ENCODE measurements at places on chromosomes 1 and 21.

DNA sequence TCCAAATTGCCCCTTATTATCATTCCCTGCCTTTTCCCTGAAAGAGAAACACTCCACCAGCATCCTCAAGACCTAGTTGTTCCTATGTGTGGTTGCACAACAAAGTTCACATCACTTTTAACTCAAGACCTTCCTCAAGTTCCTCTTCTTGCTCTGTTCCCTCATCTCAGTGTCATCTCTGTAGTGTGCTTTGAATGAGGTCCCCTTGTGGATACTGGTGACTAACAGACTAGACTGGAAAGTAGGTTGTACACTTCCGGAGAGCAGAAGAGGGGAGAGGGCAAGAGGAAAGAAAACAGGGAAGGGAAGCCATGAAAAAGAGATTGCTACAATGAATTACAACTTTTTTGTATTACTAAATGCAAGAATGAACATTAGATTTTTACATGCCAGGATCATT is 853.8 kb downstream of the USP25 start:
- no peak for DNase-seq

DNA sequence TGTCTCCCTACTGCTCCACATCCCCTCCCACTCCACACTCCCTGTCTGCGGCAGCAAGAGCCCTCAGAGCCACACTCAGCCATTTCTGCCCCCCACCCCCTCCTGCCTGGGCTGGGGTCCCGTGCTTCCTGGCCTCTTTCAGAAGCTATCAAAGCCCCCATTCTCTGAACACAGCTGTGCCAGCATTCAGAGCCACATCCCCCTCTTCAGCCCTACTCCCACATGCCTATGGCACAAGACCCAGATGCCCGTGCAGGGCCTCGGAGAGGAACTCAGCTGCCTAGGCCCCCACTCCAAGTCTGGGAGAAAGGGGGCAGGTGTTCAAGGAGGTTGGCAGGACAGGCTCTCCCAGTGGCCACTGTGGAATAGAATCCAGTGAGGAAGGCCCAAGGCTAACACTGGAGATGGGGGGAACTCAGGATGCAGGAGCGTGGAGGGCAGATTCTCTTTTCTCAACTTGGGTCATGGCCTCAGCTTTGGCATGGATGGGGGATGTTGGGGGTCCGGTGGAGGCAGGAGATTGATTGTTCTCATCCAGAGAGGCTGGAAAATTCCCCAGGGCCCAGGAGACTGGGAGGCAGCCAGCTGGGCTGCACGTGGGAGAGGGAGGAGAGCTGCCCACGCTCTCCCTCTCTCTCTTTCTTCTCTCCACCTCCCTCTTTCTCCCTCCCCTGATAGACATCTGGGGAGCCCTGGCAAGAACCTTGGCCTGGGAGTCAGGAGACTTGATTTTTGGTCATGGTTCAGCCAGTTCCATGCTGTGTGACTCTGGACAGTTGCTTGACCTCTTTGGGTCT is 3.5 kb upstream of the BCAN start:
- DNase-seq: no peak

DNA sequence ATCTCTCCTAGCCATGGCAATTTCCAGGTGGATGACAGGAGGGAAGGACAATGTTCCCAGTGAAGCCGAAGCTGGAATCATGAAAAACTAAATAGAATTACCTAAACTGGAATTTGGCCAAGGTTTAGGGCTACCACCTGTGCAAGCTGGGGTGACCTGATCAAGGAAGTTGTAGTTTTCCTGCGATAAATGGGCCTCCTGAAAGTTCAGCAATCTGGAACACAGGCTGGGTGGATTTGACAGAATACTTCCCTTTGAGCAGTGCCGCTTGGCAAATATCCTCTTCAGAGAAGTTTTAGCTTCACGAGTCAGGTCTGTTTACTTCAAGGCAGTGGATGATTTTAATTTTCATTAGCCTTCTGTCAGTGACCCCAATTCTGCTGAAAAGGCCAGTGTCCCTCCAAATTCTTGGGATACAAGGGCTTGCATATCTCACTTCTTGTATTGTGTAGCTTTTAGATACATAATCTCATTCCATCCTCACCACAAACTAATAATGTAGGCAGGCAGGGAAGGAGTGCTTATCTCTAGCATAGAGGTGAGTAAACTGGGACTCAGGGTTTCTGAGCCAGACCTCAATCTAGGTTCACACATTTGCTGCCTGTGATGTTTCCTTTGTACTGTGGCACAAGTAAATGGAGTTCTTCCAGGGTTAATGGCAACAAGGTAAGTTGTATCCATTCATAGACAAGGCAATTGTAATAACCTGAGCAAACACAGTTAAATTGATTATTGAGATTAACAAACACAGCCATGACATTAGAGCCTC is 349.4 kb downstream of the NUF2 start:
- no peak for DNase-seq

DNA sequence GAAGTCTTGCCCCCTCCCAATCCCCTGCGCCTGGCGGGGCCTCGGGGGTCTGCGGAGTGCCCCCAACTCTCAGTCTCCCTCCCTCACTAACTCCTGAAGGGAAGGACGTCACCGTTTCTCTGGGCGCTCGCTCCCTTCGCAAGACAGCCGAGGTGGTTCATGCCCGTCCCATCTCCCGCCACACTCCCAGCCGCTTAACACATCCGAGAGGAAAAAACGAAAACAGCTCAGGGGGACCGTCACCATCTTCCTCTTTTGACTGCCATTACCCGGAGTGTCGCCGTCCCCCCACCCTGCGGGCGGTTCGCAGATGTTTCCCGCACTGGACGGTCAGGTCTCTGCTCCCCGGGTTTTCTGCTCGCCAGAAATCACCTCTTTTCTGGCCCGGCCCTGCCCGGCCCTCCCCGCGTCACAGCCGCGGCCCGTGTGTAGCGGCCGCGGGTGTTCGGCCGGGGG is 532 bp downstream of the ERO1B start:
- DNase-seq: peak; percentile 31

- DNase-seq: no peak
Observed at GRCh38 chr1:42747125-42747524, 7.1 kb upstream of the CLDN19 start.

GRCh38 chr1:19344372-19344810 is 32.3 kb downstream of the SLC66A1 start:
- peak; percentile 40 for DNase-seq

DNA sequence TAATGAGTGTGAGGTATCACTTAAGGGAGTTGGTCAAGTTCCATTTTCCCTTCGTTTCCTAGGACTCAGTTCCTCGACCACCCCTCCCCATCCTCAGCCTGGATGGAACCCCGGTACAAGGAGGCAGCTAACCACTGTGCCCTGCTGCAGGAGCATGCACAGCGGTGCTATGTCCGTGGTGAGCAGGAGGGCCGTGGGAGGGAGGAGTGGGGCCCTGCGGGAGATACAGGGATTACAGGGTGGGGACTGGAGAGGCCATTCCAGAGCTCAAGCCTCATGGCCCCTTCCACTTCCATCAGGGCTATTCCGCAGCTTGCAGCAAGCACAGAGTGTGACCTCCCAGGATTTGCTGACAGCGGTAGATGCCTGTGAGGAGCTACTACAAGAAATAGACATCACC is 25.8 kb downstream of the HYI start:
- DNase-seq: no peak

GRCh38 chr1:168320800-168321450 is 40.2 kb downstream of the TBX19 start:
- DNase-seq: peak; percentile 72

GRCh38 chr1:145720878-145721671 is 1.8 kb downstream of the CD160 start:
- peak; percentile 81 for DNase-seq

DNA sequence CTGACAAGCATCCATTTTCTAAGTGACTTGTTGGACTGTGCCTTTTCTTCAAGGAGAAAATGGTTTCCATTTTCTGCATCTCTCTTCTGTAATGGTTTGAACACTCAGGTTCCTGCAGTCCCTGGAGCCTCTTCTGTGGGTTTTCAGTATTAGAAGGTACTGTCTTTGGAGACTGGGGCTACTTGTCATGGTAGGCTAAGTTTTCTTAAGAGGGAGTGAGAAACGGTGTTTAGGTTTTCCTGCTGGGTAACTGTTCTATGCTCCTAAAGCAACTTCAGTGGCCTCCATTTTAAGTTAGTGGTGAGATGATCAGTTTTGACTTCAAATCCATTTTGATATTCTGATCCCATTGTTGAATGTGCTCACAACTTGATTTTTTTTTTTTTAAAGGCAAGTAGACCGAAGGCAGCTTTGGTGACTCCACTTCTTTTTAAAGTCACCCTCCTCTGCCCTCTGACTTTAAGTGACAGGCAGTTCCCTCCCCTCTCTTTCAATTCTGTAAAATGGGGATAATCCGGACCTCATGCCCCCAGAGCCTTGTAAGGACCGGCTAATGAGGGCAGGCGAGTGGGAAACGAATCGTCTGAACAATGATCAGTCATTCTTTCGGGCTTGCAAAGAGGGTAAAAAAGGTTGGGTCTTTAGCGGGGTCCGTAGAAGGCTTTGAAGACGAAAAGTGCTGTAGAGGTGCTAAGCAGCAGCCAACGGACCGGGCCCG is 1.0 kb upstream of the ARID1A start:
- DNase-seq: no peak

GRCh38 chr1:150151291-150152181 is 1.8 kb downstream of the PLEKHO1 start:
- no peak for DNase-seq

DNA sequence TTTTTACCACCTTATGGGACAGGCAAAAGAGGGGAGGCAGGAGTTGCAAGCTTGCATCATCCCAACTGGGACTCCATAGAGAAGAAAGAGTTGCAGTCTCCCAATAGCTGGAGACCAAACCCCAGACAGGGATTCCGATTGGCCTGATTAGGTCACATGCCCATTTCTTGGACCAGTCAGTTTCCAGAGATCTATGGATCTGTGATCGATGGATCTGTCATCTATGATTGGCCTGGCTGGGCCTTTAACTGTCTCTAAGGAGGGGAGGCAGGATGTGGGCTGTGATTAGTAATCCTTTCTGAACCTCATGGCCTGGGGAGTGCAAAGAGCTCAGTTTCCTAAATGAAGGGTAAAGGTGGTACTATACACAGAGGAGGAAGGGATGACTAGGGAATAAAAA is 252.1 kb downstream of the MATN1 start:
- DNase-seq: no peak

GRCh38 chr1:34681480-34682451 is 73.1 kb upstream of the GJB5 start:
- DNase-seq: peak; percentile 26

DNA sequence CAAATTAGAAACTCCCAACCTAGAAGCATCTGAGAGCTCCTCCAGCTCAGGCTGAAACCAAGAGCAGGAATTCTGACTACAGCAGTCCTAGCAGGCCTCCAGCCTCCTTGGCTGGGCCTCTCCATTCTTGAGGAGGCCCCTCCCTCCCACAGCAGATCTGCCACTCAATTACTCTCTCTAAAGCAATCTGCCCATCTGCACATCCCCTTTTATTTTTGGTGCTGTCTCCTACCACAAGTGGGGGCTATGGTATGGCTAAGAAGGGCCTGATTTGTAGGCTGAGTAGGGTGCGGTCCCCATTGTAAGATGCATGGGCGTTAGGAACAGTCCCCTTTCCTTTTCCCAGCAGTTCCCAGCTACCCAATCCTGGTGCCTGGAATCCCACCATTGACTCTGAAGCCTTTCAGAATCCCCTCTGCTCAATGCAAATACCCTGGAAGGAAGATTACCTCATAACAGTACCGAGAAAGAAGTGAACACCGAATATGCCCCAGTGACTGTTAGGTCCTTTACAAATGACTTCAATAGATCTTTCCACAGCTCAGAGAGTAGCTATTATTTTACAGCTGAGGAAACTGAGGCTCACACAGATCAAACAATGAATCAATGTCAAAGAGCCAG is 11.6 kb upstream of the TTC39A start:
- DNase-seq: no peak

DNA sequence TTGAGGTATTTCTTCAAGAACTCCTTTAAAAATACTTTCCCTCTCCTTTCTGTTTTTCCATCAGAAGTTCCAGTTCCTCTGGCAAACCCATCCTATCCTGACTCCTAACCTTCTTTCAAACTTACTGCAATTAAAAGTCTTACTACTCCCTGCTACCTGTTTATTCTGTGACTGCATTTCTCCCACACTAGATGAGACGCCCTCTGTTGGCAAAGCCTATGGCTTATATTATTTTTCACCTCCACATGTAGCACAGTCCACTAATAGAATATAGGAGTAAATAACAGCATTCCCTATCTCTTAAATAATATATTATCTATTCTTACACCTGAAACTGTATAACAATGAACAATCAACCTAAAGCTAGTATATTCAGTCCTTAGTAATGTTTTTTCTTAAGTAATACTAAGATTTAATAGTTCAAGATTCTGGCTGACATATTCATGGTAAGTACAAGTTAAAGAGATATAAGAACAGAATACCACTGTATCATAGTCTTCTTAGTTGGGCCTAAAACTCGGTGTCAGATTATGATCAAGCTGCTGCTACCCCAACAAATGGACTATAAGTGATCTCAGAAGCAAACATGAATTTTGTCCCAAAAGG is 54.8 kb downstream of the RAB3GAP2 start:
- peak; percentile 4 for DNase-seq

GRCh38 chr21:17455451-17455850 is 57.4 kb upstream of the CXADR start:
- no peak for DNase-seq

GRCh38 chr1:189616893-189617292 is 860.8 kb downstream of the BRINP3 start:
- peak; percentile 9 for DNase-seq

- no peak for DNase-seq
Observed at GRCh38 chr1:207750631-207751305, 1.1 kb upstream of the CD46 start.

DNA sequence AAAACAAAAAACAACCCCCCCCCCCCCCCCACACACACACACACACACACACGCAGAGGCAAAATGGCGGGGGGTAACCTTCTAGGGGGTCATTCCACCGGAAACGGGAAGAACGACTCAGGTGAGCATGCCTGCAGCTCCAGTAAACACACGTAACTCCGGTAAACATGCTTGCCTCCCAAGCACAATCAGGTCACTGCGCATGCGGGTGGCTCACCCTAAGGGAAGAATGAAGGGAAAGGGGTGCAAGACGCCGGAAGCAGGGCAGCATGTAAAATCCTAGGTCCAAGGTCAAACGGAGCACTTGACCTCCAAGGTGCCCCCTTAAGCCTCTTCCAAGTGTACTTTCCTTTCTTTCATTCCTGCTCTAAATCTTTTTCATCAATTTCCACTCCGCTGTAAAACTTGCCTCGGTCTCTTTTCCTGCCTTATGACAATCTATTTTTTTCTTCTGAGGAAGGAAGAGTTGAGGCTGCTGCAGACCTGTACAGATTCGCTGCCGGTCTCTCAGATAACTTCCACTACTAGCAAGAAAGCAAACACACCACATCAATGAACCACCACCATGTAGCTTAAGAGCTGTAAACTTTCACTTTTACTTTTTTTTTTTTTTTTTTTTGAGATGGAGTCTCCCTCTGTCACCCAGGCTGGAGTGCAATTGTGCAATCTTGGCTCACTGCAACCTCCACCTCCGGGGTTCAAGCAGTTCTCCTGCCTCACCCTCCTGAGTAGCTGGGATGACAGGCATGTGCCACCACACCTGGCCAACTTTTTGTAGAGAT is 21.0 kb upstream of the CBR3 start:
- DNase-seq: no peak

GRCh38 chr1:161921990-161922389 is 101.7 kb downstream of the OLFML2B start:
- no peak for DNase-seq

GRCh38 chr21:40839521-40839920 is 7.4 kb downstream of the DSCAM start:
- DNase-seq: no peak

GRCh38 chr1:201420608-201421002 is 925 bp downstream of the TNNI1 start:
- DNase-seq: no peak

All from HTR-8/SVneo (cell line).